Activated B cell treated with CpG ODN at 0.5 μM for 24 hours (primary cell): ENCODE measurements at places on chromosomes 13 and 19. TPM values are rescaled to one million over a fixed set of nuclear protein-coding genes. Genes with fewer than 3 reads are reported as not detected.

DNA sequence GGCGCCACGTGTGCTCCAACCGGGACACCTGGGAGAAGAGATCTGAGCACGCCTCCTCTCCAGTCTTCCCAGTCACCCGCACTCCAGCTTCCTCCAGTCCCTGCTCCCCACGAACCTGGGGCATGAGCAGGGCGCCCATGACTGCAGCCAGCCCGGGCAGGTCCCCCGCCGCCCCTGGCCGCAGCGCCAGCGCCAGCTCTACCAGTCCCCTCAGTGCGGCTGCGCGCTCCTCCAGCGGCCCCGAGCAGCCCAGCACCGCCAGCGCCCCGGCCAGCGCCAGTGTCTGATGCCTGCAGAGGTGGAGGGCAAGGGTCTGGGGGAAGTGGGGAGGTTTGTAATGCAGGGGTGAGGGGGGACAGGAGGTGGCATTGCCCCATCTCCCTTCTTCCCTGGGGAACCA, 13.1 kb downstream of the SH2D3A start:
- DNase-seq, result no peak

The CIC gene
- total RNA-seq, result 85.4 and 96.5 TPM in 2 replicates

The TPTE2 gene
- total RNA-seq, result not detected in 2 replicates

GRCh38 chr19:2049741-2050348, 1.2 kb downstream of the MKNK2 start:
- DNase-seq, result peak; percentile 82

GRCh38 chr19:1362387-1363257, 21.1 kb upstream of the NDUFS7 start:
- no peak for DNase-seq

- DNase-seq, result no peak
These were observed 367.3 kb downstream of the DCT start for GRCh38 chr13:94112227-94112626.

GRCh38 chr13:25046985-25047511, 48.9 kb upstream of the PABPC3 start:
- no peak for DNase-seq

The SYCN gene
- not detected in 2 replicates for total RNA-seq

The KIR2DL4 gene
- total RNA-seq, result not detected in 2 replicates

DNA sequence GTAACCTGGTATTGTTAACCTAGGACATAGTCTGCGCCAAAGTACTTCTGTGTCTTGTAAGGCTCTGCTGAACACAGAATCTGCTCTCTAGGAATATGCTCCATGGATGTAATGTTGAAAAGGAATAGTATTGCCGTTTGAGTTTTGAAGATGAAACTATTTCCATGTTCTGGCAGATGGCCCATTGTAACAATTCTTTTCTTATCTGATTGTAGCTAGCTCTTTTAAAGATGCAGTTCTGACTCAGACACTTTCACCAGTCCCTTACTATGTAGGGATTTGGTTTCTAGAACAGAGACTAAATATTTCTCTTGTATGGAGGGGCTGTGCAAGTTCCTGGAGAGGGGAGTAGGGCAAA, 185.6 kb downstream of the MTUS2 start:
- no peak for DNase-seq

GRCh38 chr13:112713517-112714253, 23.8 kb downstream of the ATP11A start:
- DNase-seq, result no peak

The KBTBD7 gene
- total RNA-seq, result 5.2 and 6.4 TPM in 2 replicates

The ATCAY gene
- not detected in 2 replicates for total RNA-seq
